ENCODE measurements at places on chromosomes 2 and 18. TPM values are rescaled to one million over a fixed set of nuclear protein-coding genes. Genes with fewer than 3 reads are reported as not detected.

- no peak for DNase-seq
- H3K27ac ChIP-seq, result no peak overlapping the region
- peaks cover 5% of the 10 kb centered on the region for H3K36me3 ChIP-seq
- no peaks in the 10 kb centered on the region for H3K4me1 ChIP-seq
- H3K4me3 ChIP-seq, result no peak overlapping the region
Measured at GRCh38 chr2:197668296-197668695, 7.1 kb downstream of the RFTN2 start.

GRCh38 chr2:215729985-215730620, 283.2 kb downstream of the MREG start:
- no peak overlapping the region for H3K4me3 ChIP-seq
- no peaks in the 10 kb centered on the region for H3K36me3 ChIP-seq
- H3K27ac ChIP-seq, result no peak overlapping the region
- peaks cover 7% of the 10 kb centered on the region for H3K4me1 ChIP-seq

GRCh38 chr18:78875778-78876650, 103.6 kb upstream of the SALL3 start:
- H3K27me3 ChIP-seq, result peaks cover 10% of the 10 kb centered on the region
- no peaks in the 10 kb centered on the region for H3K4me1 ChIP-seq
- no peak overlapping the region for H3K27ac ChIP-seq
- no peaks in the 10 kb centered on the region for H3K36me3 ChIP-seq
- H3K4me3 ChIP-seq, result no peak overlapping the region

Gene EMILIN1
- total RNA-seq, result 0.15 TPM
